ENCODE measurements at places on chromosomes 12 and 14.

GRCh38 chr12:57837864-57838562, 8.5 kb downstream of the CTDSP2 start:
- DNase-seq = no peak

- DNase-seq = no peak
Observed at GRCh38 chr14:89408907-89409700, 7.9 kb downstream of the FOXN3 start.

GRCh38 chr12:84166812-84167211, 745.8 kb downstream of the SLC6A15 start:
- DNase-seq = no peak

DNA sequence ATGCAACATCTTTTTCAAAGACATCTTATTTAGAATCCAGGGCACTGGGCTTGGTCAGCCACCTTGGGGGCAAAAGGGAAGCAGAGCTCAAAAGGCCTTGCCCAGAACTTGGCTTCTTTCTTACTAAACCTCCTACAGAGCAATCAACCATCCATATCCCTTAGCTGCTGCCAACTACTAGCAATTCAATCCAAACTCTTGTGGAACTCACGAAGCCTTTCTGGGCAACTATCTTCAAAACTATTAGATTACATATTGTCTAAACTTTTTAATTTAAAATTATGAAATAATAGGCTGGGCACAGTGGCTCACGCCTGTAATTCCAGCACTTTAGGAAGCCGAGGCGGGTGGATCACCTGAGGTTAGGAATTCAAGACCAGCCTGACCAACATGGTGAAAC, 95.5 kb downstream of the PAWR start:
- no peak for DNase-seq

DNA sequence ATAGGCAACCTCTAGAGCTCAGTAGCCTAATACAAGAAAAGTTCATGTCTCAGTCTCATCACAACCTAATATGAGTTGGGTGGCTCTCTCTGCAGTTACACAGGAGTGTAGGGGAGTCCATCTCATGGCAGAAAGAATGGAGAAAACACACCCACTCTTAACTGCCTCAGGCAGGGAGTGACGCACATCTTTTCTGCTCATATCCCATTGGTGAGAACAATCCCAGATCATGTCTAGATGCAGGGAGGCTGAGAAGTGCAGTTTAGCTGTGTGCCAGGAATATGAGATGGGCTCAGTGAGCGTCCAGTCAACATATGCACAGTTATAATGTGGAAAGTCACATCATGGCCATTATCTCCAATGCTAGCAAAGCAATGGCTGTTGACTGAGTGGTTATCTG, 59.3 kb upstream of the KCNA5 start:
- no peak for DNase-seq
